ENCODE measurements at places on chromosomes 5 and 9. TPM values are rescaled to one million over a fixed set of nuclear protein-coding genes. Genes with fewer than 3 reads are reported as not detected.

DNA sequence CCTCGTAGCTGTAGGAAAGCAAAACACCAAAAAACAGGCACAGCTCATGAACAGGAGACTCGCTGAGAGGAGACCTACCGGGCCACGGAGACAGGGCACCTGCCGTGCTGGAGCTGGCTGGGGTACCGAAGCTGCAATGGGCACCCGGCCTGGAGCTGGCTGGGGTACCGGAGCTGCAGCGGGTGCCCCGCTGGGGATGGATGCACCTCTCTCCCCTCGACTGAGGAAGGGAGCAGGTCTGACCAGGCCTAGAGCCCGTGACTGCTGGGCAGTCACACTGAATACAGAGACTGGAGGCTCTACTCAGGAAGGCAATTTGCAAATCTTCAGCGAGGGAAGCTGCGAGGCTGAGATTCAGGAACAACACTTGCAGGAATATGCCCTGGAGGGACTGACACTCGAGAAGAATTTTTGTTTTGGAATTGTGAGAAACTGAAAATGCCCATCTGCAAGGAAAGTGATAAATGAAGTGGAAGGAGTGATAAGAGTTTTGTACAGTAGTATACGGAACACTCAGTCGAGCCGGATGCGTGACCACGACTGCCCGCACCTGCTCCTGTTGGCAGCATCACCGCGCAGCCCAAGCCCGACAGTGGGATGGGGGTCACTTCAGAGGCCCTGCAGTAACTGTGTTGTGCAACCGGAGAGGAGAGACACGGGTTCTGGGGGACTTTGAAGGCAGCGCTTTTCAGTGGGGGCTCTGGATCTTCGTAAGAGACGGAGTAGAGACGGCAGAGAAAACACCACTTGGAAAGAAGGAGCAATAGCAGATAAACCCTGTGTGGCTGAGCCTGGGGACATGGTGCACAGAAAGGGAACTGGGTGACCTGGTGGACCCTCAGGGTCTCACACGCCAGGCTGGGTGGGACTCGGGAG is 27.9 kb upstream of the LPCAT1 start:
- DNase-seq: no peak

DNA sequence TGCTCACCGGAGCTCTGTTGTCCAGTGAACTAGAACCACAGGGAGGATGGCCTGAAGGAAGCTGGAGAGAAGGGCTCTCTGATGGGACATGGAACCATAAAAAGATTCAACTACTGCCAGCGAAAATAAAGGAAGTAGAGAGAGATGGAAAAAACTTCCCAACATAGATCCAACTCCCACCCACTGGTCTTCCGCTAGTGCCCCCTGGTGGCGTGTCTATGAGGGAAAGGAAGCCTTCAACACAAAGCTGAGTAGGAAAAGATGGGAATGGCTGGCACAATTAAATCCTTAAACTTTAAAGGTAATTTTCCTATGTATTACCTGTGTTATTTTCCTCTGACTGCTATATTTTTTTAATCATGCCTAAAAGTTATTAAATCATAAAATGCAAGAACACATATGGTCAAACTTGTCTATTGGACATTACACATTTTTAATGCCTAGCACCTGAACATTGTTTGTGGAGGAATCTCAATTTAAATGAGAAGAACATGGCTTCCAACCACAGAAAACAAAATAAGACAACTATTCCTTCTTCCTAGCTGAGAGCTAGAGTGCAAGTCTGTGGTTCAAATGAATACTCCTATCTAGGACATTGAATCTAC is 51.5 kb downstream of the CEP120 start:
- DNase-seq: peak; percentile 77

- no peak for DNase-seq
Measured at GRCh38 chr9:1094749-1095148, 44.6 kb downstream of the DMRT2 start.

DNA sequence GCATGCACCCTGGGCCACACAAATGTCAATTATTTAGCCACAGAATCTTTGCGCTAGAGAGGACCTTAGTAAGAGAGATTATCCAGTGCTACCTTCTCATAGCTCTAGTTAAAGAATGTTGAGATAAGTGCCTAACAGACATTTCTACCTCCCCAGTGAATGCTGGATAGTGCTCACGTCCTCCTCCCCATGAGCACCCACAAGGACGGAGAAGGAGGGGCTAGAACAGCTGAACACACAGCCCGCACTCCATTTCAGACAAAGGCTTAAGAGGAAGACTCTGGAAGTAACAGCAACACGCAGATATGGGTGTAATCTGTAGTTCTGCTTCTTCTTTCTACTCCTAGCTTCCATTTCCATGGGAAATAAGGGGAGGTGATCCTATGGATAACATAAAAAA is 120.5 kb downstream of the FEM1C start:
- DNase-seq: no peak

The NRG2 gene
- 2.1 TPM for polyA plus RNA-seq

GRCh38 chr5:65290677-65291076 is 191.0 kb downstream of the ADAMTS6 start:
- DNase-seq: no peak

DNA sequence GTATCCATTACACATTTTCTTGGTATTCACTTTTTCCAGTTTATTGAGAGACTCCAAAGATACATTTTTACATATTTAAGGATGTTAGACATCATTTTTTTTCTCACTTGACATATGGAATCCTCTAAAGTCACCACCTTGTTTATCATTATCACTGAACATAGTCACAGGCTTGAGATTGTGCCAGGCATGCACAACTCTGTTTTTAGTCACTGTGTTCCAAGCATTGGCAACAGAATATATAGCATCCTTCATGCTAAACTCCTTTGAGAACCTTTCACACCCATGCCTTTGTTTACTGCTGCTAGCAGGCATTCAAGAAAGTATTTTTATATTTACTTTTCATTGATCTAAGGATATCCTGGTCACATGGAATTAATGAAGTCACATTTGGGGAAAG is 668.6 kb upstream of the ARRDC3 start:
- DNase-seq: no peak

The CPLANE1 gene
- polyA plus RNA-seq: 2.0 TPM

The PPIC gene
- polyA plus RNA-seq: 7.1 TPM

The NPDC1 gene
- 358 TPM for polyA plus RNA-seq

The SEMA5A gene
- 2.1 TPM for polyA plus RNA-seq

The CCL28 gene
- polyA plus RNA-seq: 3.7 TPM

- no peak for DNase-seq
Measured at GRCh38 chr5:56112526-56113121, 117.9 kb upstream of the IL6ST start.

The FAM170A gene
- polyA plus RNA-seq: not detected

- DNase-seq: no peak
Measured at GRCh38 chr5:126414874-126415502, 8.2 kb upstream of the GRAMD2B start.

GRCh38 chr5:138491669-138492559 is 26.6 kb downstream of the EGR1 start:
- peak; percentile 97 for DNase-seq

GRCh38 chr5:94376672-94377345 is 241.6 kb downstream of the KIAA0825 start:
- peak; percentile 77 for DNase-seq

The PCDH12 gene
- 5.2 TPM for polyA plus RNA-seq

- DNase-seq: no peak
Measured at GRCh38 chr5:134123360-134123759, 8.9 kb downstream of the TCF7 start.

The NOXA1 gene
- 10.7 TPM for polyA plus RNA-seq

DNA sequence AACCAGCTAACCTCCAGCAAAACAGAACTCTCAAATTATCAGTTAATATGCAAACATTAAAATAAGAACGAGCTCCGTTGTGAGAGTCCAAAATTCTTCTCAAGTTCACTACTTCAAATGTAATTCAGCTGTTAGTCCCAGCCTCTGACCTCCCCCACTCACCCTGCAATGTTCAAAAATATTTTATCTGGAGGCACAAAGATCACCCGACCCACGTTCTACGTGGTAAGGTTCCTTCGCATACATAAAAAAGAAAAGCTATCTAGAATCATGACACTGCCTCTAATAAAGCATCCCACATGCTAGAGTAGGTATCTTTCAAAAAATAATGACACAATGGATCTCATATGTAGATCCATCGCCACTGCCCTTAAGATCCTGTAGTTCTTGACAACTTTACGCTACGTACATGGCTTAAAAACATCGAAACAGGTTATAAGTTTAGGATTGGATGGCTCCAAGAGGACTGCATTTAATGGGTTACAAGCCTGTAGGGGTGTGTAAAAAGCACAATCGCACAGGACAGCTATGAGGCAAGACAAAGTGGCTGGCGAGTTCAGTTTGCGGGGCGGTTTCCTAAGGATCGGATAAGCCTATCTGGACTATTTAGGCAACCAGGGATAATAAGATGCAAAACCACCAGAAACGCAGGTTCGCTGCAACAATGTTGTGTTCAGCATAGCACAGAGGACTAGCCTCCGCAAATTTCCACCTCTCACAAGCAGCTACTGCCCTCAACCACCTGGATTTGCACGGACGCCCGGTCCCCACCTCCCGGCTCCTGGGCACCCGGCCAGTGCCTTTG is 969 bp downstream of the CLK4 start:
- DNase-seq: no peak

The PCYOX1L gene
- 6.8 TPM for polyA plus RNA-seq

- DNase-seq: no peak
Measured at GRCh38 chr5:151719228-151720000, 32.7 kb upstream of the SPARC start.

The TEX48 gene
- polyA plus RNA-seq: not detected

The PFN3 gene
- not detected for polyA plus RNA-seq

DNA sequence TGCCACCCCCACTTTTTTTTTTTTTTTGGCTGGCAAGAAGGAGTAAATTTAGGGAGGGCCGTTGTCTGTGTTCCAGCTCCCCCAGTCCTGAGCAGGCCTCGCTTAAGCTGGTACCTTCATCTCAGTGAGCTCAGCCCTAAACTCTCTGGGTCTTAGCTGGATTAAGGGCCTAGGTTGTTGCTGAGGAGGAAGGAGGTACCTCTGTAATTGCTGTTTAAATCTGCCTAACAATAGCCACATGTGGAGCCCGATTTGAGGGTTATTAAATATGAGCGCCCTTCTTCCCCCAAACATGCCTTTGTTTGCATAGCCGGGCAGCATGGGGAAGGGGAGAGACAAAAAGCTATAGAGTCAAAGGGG is 179.0 kb upstream of the PITX1 start:
- DNase-seq: no peak

The PRUNE2 gene
- 4.5 TPM for polyA plus RNA-seq

GRCh38 chr5:172173564-172174153 is 14.4 kb downstream of the STK10 start:
- DNase-seq: peak; percentile 90

DNA sequence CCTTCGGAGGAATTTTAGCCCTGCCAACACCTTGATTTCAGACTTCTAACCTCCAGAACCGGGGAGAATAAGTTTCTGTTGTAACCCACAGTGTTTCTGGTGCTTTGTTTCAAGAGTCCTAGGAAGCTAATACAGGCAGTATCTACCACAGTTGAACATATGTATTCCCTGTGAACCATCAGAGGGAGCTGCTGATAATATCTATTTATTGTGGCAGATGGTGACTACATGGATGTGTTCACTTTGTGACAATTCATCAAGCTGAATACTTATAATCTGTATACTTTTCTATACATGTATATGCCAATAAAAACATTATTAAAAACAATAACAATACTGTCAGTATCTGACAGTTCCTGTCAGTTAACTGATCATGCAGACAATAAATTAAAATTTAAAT is 137.2 kb upstream of the GNA14 start:
- no peak for DNase-seq

The BTNL3 gene
- 0.09 TPM for polyA plus RNA-seq

GRCh38 chr5:16671208-16671607 is 54.4 kb upstream of the RETREG1 start:
- DNase-seq: no peak

The NCBP1 gene
- polyA plus RNA-seq: 6.5 TPM

The OTP gene
- polyA plus RNA-seq: not detected

DNA sequence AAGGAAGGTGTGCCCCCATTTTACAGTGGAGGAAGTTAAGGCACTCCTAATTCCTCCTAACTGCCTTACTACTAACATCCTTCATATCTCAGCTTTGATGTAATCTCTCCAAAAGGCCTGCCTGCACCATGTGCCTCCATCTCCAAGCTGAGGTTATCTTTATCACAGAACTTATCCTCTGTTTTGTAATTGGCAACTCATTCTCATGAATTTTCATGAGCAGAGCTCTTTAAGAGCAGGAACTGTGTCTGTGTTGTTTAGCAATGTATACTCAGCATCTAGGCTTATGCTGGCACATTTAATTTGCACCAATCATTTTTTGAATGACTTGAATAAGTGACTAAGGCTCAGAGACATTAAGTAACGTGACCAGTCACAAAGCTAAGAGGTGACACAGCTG is 147.9 kb upstream of the VLDLR start:
- DNase-seq: no peak

- no peak for DNase-seq
Measured at GRCh38 chr5:66454186-66455078, 141.8 kb upstream of the MAST4 start.

- DNase-seq: no peak
Measured at GRCh38 chr9:83401328-83401900, 136.8 kb downstream of the FRMD3 start.

DNA sequence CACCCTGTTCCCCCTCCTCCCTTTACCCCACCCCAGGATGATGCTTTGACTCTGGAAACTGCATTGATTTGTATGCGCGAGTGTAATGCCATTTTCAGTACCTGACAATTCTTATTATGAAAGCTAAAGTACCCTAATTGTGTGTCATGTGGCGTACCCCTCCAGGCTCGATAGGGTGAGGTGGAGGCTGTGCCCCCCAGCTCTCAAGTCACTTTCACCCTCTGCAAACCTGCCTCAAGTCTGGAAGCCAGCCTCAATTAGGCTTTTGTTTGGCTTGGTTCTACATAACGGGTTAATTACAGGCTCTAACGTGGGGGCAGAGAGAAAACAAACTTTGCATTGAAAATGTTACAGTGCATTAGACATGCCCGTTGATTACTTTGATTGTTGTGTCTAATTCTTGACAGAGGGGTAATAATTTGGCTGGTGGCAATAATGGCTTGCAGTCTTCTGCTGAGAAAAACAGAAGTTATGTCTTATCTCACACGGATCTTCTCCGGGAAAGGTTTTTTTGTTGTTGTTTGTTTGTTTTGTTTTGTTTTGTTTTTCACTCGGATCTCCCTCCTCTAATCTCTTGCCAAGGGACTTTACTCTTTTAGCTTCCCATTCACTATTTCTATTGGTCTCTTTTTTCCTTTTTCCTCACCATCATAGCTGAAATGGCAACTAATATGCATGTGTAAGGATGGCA is 12.6 kb downstream of the ISL1 start:
- no peak for DNase-seq

GRCh38 chr5:172669386-172670004 is 28.4 kb downstream of the NEURL1B start:
- peak; percentile 46 for DNase-seq

GRCh38 chr9:111078391-111079038 is 40.2 kb upstream of the LPAR1 start:
- no peak for DNase-seq

Measured in spleen (tissue), 13 donors.